ENCODE measurements at places on chromosomes 4 and X.

DNA sequence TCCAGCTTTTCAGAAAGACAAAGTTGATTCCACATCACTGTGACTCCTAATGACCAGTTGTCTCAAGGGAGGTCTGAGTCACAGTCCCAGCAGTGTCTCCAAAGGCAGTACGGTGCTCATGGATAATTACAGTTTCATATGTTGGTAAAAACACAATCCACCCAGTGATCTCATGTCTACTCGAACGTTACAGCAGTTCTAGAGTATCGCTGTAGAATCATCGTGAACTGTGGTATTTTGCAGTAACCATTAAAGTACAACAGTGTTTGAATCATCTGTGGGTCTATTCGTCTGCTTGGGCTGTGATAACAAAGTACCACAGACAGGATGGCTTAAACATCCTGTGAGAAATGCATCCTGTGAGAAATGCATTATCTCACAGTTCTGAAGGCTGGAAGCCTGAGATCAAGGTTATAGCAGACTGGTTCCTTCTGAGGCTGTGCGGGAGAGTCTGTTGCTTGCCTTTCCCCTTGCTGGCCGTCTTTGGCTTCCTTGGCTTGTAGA, 121.1 kb upstream of the SORBS2 start:
- DNase-seq = peak; percentile 44

DNA sequence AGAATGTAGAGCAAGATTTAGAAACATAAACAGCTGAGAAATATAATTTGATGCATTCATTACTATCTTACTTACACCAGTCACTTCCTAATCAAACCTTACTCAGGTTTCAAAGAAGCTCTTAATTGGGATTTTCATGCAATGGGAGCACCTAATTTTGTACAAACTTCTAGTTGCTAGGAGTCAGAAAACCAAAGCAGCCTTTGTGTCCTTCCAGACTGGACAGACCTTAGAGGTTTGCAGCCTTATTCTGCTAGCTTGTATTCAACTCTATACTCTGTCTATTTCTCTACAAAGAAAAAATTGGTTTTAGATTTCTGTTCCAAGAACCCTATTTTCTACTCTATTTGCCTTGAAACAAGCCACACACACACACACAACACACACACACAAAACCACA, 19.4 kb downstream of the GABRA2 start:
- DNase-seq = no peak

DNA sequence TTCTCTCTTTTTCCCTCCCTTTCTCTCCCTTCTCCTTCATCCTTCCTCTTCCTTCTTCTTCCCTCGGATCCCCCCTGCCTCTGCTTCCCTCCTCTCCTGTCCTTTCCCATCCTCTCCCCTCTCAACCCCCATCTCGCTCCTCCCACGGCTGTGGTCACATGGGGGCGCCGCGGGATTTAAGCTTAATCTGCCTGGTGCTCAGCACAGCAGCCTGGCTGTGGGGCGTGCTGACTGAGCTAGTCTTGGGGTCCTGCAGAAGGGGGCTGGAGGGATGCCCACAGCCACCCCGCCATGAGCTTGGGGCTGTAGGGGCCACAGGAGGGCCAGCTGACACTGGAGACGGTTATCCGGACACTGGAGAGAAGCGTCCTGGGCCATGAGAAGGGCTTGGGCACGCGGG, 10.7 kb downstream of the SMIM10L2A start:
- DNase-seq = no peak

DNA sequence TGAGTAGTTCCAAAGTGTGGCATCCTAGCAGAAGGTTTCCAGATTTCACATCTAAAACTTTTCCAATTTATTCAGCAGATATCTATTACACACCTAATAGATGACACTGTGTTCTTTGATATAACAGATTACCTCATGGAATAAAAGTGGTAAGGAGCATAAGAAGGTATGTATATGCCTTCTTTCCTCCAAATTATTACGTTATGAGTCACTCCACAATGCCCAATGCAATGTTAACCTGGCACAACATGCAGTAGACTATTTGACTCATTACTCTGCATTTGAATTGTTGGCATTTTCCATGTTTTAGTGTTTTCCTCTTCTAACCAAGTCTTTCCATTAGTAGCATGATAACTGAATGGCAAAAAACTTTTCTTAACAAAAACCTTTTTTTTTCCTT, 383.6 kb downstream of the ADGRL3 start:
- no peak for DNase-seq

DNA sequence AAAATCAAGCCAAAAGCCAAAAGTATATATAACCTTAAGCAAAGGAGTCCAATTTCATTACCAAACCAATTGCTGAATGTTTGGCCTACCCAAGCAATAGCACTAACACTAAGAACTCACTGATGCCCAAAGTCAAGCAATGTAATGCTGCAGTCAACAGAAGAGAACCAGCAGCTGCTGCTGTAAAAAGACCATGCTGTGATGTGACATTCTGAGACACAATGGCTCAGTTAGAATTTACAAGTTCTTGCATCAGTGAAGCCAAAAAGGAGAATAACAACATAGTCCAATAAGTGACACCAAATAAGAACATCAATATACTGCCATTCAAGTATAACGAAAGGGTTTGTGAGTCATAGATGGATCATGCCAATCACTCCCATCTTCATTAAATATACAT, 514.0 kb upstream of the DIAPH2 start:
- DNase-seq = no peak

GRCh38 chr4:54780149-54780495, 122.4 kb downstream of the KIT start:
- DNase-seq = no peak

- DNase-seq = no peak
These were observed 43.9 kb upstream of the SFRP2 start for GRCh38 chr4:153832720-153833287.

GRCh38 chr4:71625005-71625404, 158.9 kb downstream of the GC start:
- DNase-seq = no peak

- DNase-seq = no peak
These were observed 217.4 kb upstream of the AADAT start for GRCh38 chr4:170307182-170307581.

GRCh38 chrX:129759576-129760061, 20.1 kb upstream of the SASH3 start:
- no peak for DNase-seq

GRCh38 chrX:109830157-109830703, 97.2 kb upstream of the ACSL4 start:
- DNase-seq = no peak

- DNase-seq = no peak
These were observed 71.6 kb downstream of the ADAM29 start for GRCh38 chr4:174989791-174990190.

DNA sequence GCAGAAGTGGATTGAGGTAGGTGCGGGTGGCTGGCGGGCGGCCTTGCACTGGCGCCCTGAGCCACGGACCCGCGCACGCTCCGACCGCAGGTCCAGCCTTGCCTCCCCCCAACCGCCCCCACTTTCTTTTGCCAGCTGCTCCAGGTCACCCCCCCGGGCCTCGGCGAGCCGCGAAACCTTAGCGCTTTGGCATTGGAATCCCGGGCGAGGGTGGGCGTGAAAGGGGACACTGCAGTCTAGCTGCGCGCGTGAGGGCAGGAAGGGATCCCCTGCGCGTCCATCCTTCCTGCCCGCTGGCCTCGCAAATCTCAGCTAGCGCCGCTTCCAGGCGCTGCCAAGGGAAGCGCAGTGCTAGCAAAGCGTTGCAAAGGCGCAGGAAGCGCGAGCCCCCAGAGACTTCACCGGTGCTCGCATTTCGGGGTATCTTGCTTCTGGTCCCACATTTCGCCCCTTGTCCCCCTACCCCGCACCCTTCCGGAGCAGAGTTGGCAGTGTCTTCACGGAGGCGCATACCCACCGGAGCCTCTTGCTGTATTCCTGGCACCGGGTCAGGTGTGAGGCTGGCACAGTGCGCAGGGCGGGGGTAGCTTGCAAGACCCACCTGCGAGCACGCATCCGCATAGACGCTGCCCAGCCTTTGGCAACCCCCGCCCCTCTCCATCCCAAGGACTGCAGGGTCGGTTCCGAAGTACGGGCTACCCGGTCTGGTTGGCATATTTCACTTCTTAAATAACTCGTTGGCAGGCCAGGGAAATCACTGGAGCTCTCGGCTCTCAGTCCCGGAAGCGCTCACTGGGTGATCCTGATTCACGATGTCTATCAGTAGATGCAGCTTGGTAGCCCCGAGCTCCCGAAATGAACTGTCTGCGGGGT, 104.4 kb downstream of the UCHL1 start:
- DNase-seq = peak; percentile 57

DNA sequence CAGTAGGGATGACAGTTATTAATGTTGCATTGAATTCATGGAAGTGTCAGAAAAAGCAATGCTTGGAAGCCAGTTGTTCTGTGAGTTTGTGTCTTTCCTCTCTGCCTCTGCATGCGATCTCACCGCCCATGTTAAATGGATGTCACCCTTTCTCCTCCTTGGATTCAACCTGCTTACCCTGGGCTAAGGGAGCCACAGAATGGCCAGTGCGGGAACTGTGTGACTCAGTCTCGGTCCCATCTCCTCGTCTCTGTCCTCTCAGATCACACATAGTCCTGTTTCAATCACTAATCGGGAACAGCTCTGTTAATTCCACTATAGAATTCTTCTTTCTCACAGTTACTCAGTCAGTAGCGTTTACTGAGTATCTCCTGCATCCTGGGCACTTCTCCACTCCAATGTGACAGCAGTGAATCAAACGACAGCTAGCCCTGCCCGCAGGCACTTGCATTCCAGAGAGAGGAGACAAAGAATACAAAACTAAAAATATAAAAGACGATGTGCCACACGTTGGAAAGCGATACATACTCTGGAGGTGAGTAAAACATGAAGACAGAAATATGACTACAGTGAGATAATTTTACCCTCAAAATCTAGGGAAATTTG, 53.6 kb upstream of the TLR3 start:
- DNase-seq = peak; percentile 61

- DNase-seq = no peak
These were observed 83.2 kb downstream of the FUNDC1 start for GRCh38 chrX:44459501-44459900.

- no peak for DNase-seq
These were observed 1.9 kb downstream of the DCHS2 start for GRCh38 chr4:154489558-154490233.

- DNase-seq = no peak
These were observed 48.7 kb downstream of the STIM2 start for GRCh38 chr4:26909369-26909768.

DNA sequence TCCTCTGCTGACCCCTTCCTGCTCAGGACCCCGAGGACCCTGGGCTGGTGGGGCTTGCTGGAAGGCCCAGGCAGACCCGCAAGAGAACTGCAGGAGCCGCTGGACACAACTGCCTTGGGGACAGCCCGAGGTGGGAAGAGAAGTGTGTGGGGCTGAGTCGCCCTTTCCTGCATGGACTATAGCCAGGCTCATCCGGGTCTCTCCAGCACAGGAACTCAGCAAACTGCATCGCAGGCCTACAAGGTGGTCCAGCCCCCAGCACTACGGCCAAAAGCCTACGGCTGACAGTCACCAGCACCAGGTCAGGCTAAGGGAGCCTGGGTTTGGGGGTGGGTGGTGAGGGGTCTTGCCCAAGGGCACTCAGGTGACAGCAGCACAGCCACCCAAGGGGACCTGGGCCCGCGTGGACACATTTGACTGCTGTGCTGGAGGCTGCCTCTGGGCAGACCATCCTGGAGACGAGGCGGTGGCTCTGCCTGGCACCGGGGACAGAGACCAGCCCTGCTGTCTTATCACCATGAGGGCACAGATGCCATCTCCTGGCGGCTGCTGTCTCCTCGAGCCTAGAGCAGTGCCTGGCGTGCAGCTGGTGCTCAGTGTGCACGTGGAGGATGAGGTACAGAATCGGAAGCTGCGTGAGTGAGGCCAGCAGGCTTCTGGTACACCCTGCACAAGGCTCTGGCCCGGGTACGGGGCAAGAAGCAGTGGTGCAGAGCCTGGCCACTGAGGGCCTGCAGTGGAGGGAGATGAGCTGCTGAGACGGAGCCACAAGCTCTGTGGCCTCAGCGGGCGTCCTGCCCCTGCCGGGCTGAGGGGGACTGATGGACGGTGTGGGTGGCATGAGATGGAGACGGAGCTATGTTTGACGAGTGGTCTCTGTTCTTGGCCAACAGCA, 15.1 kb downstream of the LRPAP1 start:
- DNase-seq = no peak

GRCh38 chr4:139956507-139957017, 197.4 kb downstream of the MAML3 start:
- no peak for DNase-seq

DNA sequence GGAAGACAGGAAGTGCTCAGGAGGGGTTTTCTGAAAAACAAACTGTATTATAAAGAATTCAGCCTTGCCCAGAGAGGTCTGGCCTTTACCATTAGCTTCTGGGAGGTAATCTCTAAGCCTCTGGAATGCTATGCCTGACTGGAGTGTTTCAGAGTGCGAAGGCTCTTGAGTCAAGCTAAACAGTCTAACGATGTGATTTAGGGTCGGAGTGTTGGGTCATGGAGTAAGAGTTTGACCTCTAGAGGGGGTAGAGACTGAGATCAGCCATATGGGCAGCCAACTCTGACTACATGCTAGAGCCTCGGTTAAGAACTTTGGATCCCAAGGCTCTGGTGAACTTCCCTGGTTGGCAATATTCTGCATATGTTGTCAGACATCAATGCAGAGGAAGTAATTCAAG, 15.0 kb downstream of the BOD1L1 start:
- DNase-seq = no peak

- no peak for DNase-seq
These were observed 49.3 kb upstream of the CD40LG start for GRCh38 chrX:136598631-136599030.

DNA sequence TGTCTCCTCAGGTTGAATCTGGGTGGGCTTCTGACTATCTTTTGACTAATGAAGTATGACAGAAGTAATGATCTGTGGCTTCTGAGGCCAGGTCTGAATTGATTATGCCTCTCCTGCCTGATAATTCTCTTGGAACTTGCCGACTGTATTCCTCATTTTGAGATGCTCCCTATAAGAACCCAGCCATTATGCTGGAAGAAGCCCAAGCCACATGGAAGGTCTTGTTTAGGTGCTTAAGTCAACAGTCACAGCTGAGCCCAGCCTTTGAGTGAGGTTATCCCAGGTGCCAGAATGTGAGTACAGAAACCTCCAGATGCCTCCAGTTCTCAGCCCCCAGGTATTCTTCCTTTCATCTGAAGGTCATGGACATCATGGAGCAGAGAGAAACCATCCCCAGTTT, 456.6 kb downstream of the IL15 start:
- no peak for DNase-seq

- no peak for DNase-seq
These were observed 961 bp upstream of the NOCT start for GRCh38 chr4:139014371-139015268.

- peak; percentile 62 for DNase-seq
These were observed 321.6 kb downstream of the ARHGAP10 start for GRCh38 chr4:148053298-148054003.
